Activated naive CD4-positive, alpha-beta T cell (primary cell): ENCODE measurements at places on chromosomes 2 and 18.

DNA sequence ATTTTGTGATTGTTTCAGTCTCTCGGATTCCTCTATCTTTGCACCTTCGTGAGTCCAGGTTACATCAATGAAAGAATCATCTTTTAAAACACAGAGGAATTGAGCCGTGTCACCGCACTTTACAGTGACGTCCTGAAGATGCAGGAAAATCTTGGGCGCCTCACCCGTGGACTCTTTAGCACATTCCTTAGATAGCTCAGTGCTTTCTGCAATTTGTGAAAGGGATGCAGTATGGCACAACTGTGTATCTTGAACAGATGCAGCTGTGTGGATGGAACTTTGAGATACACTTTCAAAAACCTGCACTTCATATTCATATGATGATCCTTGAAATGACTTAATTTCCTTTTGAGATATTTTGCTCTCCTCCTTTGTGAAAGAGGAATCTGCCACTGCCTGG is 50.9 kb downstream of the TTN start:
- DNase-seq: no peak

DNA sequence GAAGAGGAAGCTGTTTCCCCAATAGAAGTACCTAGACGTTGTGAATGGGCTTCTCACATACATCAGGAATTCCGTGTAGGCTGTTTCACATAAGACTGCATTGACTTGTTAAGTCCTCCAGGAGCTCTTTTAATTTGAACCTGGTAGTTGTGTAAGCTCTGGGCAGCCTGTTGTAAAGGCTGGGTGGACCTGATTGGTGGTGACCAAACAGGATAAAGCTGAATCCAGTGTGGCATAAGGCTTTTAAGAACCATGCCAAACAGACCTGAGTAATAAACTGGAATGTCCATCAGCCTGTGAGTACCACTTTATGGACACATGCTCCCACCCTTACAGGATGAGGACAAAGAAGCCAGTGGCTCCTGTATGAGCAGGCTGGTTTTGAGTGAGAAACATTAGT is 24.1 kb downstream of the RMND5A start:
- DNase-seq: no peak

GRCh38 chr2:180694445-180695421 is 285.7 kb upstream of the UBE2E3 start:
- no peak for DNase-seq

DNA sequence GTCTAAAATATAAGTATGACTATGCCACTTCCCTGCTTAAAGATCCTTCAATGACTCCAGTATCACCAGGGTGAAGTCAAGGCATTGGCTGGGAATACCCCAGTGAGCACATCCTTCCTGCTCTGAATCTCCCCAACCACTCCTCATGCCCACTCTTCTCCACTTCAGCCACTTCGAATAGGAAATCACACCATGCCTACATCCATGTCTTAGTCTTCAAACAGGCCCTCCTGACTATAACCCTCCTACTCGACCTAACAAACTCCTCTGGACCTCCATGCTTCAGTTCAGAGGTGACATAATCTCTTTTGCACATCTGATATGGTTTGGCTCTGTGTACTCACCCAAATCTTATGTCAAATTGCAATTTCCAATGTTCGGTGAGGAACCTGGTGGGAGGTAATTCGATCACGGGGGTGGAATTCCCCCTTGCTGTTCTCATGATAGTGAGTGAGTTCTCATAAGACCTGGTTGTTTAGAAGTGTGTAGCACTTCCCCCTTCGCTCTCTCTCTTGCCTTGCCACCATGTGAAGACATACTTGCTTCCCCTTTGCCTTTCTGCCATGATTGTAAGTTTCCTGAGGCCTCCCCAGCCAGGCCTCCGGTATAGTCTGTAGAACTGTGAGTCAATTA is 87.8 kb upstream of the TFCP2L1 start:
- DNase-seq: no peak

GRCh38 chr2:26757873-26758789 is 6.0 kb upstream of the SLC35F6 start:
- no peak for DNase-seq

DNA sequence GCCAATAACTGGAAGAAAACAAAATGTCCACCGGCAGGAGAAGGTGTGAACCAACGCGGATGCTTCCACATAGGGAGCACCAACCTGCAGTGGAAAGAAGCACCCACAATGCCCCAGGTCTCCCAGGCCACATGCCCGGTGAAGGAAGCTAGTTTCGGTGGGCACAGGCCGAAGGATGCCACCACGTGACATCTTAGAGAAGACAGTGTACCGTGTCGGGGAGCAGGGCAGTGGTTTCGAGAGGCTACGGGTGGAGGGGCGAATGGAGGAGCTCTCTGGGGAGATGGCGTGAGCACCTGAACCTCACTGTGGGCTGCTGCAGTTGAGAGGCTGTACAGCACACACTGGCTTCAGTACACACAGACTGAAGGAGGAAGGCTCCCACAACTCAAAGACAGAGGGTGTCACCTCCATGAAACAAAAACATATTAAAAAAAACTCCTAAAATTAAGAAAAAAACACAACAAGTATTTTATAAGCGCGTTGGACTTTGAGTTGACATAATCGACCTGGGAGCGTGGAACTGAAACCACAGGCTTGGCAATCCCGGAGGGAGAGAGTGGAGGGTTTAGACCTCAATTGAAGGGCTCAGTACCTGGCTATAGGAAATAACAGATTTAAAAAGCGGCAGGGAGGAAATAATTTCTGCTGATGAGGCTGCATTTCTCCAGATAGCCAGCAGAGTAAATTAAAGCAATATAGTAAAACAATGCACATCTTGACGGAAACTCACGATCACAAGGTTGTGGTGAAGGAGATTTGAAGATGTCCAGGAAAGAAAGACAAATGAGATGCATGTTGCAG is 160.1 kb downstream of the RTP5 start:
- DNase-seq: no peak

- no peak for DNase-seq
Measured at GRCh38 chr2:45173513-45173912, 164.3 kb upstream of the SIX2 start.

DNA sequence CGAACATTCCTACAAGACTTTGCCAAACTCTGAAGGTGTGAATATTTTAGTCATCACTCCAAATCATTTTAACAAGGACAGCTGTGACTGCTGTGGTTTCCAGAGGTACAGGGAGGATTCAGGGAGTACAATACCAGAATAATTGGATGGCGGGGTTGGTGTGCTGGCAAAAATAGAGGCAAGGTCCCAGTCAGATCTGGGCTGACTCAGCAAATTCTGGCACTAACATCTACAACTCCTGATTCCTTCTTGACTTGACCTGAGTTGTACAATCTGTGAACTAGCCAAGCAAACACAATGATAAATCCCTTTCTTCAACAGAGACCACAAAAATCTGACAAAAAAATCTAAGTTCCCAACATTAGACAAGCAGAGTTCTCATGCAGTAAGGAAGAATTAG is 40.4 kb downstream of the RMP24 start:
- DNase-seq: no peak

DNA sequence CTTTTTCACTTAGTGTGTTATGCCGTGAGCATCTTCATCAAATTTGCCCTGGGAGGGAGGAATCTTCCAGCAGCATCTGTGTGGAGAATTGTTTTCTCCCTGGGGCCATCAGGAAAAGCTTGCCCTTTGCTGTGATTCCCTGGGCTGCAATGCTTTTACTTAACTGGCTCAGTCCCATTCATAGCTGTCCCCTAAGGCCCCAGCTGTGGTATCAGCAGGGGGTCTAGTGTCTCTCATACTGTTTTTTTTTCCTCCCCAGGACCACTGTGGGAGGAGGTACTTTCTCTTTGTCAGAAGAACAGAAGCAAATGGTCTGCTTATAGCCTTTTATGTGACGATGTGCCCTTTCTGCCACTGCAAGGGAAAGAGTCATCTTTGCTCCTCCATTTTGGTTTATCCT is 176.8 kb upstream of the CELF4 start:
- no peak for DNase-seq

DNA sequence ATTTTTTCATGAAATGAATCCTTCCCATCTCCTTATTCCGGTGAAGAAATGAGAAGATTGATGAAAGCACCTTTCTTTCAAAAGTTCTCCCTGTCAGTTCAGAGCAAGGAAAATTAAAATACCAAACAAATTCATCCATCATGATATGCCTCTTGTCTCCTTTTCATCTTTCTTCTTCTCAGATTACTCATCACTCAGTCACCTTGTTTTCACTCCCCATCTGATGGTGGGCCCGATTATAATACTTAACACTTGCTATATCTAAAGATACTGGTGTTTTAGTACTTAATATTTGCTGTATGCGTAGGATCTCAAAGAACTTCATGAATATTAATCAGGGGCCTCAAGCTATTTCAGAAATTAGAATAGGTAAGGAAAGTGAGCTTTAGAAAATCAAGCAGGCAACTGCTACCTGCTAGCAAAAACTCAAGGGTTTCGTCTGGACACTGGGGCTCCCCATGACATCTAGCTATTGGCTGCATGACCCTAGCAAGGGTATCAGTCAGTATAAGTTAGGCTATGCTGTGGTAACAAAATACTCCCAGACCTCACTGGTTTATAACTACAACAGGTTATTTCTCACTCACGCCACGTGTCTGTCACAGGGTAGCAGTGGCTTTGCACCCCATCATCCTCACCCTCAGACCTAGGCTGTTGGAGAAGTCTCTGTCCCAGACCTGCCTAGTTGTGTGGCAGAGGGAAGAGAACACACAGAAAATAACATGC is 39.0 kb upstream of the RNF152 start:
- DNase-seq: no peak

- DNase-seq: no peak
Measured at GRCh38 chr18:47975105-47975504, 44.6 kb upstream of the SMAD2 start.

DNA sequence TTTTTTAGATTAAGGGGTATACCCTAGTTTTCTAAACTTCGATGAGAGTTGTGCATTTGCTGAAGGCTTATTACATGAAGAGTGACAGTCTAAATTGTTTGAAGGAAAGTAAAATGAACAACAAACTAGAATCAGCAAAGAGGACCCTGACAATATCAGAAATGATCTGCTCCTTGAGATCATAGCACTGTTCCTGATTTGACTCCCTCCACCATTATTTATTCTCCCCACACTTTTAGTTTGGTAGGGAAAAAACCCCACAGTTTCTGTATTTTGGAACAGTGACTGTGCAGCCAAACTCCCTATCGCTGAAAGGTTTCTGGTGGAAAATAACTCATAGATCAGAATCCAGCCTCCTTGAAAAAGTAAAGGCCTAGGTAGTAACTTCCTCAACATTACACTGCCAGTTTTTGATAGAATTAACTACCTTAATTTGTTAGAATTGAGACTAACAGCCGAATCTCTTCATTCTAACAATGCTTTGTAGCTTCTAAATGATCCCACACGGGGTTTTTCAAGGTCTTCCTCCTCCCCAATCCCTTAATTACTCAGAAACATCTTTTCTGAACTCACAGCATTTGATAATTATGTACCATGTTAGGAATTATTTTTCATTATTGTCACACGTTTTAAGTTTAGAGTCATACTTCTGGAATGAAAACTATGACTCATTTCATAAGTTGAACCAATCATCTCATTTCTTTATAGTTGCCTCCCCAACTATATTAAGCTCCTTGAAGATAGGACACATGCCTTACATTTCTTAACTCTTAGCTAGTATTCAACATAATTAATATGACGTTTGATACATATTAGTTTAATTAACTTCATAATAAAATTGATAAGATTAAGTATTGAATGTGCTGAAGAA is 2.9 kb downstream of the MYL12A start:
- no peak for DNase-seq

DNA sequence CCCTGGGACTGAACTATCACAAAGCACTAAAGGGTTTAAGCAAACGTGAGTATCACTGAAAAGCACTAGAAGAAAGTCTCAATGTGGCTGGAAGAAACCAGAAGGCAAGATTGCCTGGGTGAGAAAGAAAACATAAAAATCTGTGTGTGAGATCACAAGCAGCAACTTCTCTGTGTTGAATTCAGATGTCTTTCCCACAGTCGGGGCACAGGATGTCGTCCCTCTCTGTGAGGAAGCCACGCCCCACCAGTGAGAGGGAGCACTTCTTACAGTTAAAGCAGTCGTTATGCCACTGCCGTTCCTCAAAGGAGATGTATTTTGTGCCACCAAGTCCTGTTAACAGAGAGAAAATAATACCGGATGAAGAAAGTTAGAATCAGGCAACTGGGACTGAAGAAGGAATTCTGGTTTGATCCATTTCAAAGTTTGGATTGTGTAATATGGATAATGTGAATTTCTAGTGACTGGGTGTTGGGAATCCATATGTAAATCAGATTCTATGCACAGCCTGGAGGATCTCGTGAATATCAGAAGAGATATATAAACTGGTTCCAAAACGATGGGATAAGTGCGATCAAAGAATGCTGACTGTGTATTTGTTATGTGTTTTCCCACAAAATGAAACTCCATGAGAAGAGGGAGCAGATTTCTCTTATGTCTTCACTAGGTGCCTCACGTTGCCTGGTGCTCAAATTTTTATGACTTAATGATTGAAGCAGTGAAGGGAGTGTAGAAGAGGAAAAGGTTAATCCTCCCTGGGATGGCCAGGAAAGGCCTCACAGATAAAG is 24.0 kb downstream of the C2orf49 start:
- peak; percentile 11 for DNase-seq

GRCh38 chr2:168583710-168584521 is 127.8 kb downstream of the CERS6 start:
- no peak for DNase-seq

- no peak for DNase-seq
Measured at GRCh38 chr2:58985541-58985940, 744.4 kb upstream of the FANCL start.

DNA sequence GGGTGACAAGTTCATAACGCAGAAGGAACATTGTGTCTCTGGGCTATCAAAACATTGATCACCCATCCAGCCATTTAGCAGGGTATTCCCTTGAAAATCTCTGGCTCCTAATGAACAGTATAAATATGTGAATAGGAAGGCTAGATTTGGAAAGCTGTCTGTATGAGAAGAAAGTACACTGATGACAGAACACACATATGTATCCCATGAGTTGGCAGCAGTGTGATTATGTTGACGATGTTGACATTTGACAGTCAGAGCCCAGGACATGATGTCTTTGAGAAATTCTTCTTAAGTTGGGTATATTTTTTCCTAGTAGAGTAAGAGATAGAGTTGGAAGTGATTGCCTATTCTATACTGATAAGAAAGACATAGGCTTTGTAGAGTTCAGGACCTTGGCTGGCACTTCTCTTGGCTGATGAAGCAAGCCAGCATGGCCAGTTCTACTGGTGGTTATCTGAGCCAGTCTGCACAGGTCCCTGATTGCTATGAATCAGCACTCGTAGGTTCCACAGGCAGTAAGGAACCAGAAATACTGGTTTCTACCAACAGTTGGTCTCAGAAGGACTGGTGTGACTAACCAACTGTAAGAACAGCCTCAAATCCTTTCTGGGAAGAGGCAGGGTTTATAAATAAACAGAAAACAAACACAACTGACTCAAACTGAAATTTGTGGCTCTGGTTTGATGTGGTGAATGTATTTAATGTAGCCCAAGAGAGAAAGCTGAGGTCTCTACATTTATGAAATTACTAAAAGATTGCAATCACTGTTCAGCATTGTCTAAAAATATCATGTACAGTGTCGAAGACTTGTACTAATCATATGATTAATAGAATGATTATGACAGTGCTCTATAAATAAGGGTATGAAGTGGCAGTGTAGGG is 43.9 kb upstream of the RAPH1 start:
- no peak for DNase-seq
